ENCODE measurements at places on chromosomes 12 and 14. TPM values are rescaled to one million over a fixed set of nuclear protein-coding genes. Genes with fewer than 3 reads are reported as not detected.

- DNase-seq, result no peak
These were observed 135.6 kb downstream of the BCL11B start for GRCh38 chr14:99136401-99136800.

GRCh38 chr12:99278899-99279298 is 368.7 kb upstream of the GARIN6 start:
- no peak for DNase-seq

- no peak for DNase-seq
These were observed 5.4 kb downstream of the RAPGEF3 start for GRCh38 chr12:47753021-47754001.

KCNA1 gene
- total RNA-seq, result 2.2 TPM

GRCh38 chr14:69475194-69475818 is 9.2 kb upstream of the PLEKHD1 start:
- peak; percentile 39 for DNase-seq

GRCh38 chr12:115267464-115267863 is 583.5 kb upstream of the TBX3 start:
- no peak for DNase-seq

- no peak for DNase-seq
These were observed 40.9 kb downstream of the TMEM30B start for GRCh38 chr14:61240206-61240605.

DNA sequence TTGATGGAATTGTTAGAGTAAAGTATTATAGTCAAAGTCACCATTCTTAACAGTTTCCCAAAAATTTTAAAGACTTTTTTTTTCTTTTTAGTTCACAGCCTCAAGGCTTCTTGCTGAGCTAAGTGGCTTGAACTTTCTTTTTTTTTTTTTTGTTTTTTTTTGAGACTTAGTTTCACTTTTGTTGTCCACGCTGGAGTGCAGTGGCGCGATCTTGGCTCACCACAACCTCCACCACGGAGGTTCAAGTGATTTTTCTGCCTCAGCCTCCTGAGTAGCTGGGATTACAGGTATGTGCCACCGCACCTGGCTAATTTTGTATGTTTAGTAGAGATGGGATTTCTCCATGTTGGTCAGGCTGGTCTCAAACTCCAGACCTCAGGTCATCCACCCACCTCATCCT is 92.8 kb downstream of the SETD3 start:
- no peak for DNase-seq

- DNase-seq, result no peak
These were observed 85.9 kb downstream of the SSPN start for GRCh38 chr12:26281320-26281719.

RD3L gene
- not detected for total RNA-seq

- DNase-seq, result no peak
These were observed 11.6 kb downstream of the OTX2 start for GRCh38 chr14:56798447-56799342.

DNA sequence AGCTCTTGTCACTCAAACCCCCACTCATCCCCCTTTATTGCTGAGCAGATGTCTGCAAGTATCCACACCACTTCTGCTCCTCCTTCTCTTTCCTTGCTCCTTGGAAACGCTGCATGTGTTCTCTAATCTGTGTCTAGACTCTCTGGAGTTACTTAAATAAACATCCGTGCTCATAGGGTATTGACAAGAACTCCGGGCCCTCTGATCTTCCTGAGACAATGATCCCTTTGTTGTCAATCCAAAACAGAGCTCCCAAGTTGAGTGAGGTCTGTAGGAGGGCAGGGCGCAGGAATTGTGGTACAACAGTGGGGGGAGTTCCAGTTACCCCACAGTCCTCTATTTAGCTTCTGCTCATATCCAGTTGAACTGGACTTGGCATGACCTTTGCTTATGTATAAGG is 489.0 kb downstream of the SNAPC1 start:
- no peak for DNase-seq

DNA sequence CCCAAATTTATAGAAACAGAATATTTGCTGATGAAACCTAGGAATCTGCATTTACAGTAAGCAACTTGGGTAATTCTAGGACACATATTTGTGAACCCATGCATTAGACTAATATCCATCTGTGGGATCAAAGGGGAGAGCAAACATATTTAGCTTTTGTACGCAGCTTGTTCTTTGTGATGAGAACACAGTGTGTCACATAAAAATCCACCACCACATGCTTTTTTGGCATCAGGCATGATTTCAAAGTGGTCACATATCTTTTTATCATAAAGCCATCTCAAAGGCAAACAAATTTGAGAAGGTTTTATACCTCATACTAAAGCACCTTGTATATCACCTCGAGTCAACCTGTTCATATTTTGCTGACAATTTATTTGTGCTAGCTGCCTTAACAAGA is 15.7 kb downstream of the DNAL1 start:
- DNase-seq, result peak; percentile 16

GRCh38 chr14:52741865-52742264 is 11.9 kb downstream of the STYX start:
- DNase-seq, result no peak

DNA sequence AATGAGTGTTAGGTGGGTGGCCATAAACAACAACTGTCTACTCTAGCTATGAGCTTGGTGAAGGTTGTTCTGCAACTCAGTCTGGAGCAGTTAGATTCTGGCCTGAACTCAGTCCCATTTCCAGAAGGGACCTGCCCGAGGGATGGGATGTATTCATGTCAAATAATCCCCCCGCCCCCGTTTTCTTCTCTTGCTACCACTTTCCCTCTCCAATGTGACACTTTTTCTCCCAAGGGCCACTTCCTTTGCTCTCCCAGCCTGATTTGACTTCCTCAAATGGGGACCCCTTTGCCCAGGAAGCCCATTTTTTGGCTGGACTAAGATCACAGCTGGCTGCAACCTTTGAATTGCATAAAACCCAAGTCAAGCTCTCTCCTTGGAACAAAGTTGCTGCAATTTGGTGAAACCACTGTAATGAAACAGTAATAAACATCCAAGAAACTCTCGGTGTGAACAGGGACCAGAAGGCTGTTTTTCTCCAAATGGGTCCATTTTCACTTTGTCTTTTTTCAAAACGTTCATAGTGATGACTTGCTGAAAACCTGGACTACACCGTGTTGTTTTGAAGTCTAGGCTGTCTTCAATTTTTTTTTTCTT is 137.2 kb upstream of the GSC start:
- DNase-seq, result no peak

- DNase-seq, result no peak
These were observed 100.3 kb downstream of the LRIG3 start for GRCh38 chr12:58819985-58820384.

GRCh38 chr12:45292486-45293195 is 76.7 kb downstream of the ANO6 start:
- DNase-seq, result peak; percentile 37

CLMN gene
- total RNA-seq, result 3.6 TPM

GRCh38 chr12:82574191-82574590 is 112.5 kb upstream of the TMTC2 start:
- no peak for DNase-seq

POU6F1 gene
- 1.8 TPM for total RNA-seq

DNA sequence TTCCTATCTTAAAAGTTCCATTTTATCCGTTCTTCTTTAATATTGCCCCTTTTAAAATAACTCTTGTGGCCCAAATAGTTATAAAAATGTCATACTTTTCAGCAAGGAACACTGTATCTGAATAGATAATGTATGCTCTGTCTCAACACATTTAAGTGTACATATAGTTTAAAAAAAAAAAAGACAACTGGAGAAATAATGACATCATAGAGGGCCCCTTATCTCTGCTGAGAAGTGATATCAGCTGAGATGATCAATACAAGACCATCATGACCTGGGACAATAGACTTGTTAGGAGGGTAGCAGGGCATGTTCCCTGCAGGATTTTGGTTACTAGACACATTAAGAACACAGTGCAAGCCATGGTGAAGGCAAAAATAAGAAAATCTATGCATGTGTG is 77.5 kb downstream of the PEBP1 start:
- DNase-seq, result no peak

GRCh38 chr12:39620659-39621658 is 1.4 kb upstream of the ABCD2 start:
- no peak for DNase-seq
